K562 (cell line): ENCODE measurements at places on chromosomes 7 and 10. TPM values are rescaled to one million over a fixed set of nuclear protein-coding genes. Genes with fewer than 3 reads are reported as not detected.

The PHF14 gene
- polyA plus RNA-seq = 29.5 and 41.1 TPM in 2 replicates

The CALCR gene
- polyA plus RNA-seq = 0.11 TPM in 1 of 2 replicates, not detected in the other

The GPR26 gene
- not detected in 2 replicates for polyA plus RNA-seq

The RBM20 gene
- polyA plus RNA-seq = 3.7 and 4.7 TPM in 2 replicates

The TMEM168 gene
- polyA plus RNA-seq = 21.0 and 25.4 TPM in 2 replicates

The CALD1 gene
- polyA plus RNA-seq = not detected in 2 replicates

The LIPM gene
- polyA plus RNA-seq = not detected in 2 replicates

The HPSE2 gene
- 0.03 TPM in 1 of 2 replicates, not detected in the other for polyA plus RNA-seq

The JMJD1C gene
- 32.3 and 36.1 TPM in 2 replicates for polyA plus RNA-seq

The FXYD4 gene
- polyA plus RNA-seq = 0.94 TPM in 1 of 2 replicates, not detected in the other

The JCAD gene
- polyA plus RNA-seq = 0.38 TPM in 1 of 2 replicates, not detected in the other

The WEE2 gene
- not detected in 2 replicates for polyA plus RNA-seq

The STRIP2 gene
- 52.9 and 55.1 TPM in 2 replicates for polyA plus RNA-seq

The ZNF786 gene
- 3.1 and 3.2 TPM in 2 replicates for polyA plus RNA-seq

The PDSS1 gene
- 52.2 and 55.6 TPM in 2 replicates for polyA plus RNA-seq

The C1GALT1 gene
- 17.3 and 21.0 TPM in 2 replicates for polyA plus RNA-seq

The PAX2 gene
- not detected in 2 replicates for polyA plus RNA-seq

The GPC2 gene
- 7.2 and 7.7 TPM in 2 replicates for polyA plus RNA-seq
